ENCODE measurements at places on chromosomes 11 and 22.

GRCh38 chr11:115049796-115050195 is 371.5 kb downstream of the NXPE2 start:
- no peaks in the 10 kb centered on the region for H3K27me3 ChIP-seq
- no peaks in the 10 kb centered on the region for H3K4me1 ChIP-seq
- no peak for DNase-seq
- H3K27ac ChIP-seq = no peak overlapping the region

- no peak for DNase-seq
- no peaks in the 10 kb centered on the region for H3K27me3 ChIP-seq
- no peaks in the 10 kb centered on the region for H3K4me1 ChIP-seq
- H3K4me3 ChIP-seq = no peak overlapping the region
- no peak overlapping the region for H3K27ac ChIP-seq
Observed at GRCh38 chr11:78109081-78110015, 29.7 kb upstream of the NDUFC2 start.

DNA sequence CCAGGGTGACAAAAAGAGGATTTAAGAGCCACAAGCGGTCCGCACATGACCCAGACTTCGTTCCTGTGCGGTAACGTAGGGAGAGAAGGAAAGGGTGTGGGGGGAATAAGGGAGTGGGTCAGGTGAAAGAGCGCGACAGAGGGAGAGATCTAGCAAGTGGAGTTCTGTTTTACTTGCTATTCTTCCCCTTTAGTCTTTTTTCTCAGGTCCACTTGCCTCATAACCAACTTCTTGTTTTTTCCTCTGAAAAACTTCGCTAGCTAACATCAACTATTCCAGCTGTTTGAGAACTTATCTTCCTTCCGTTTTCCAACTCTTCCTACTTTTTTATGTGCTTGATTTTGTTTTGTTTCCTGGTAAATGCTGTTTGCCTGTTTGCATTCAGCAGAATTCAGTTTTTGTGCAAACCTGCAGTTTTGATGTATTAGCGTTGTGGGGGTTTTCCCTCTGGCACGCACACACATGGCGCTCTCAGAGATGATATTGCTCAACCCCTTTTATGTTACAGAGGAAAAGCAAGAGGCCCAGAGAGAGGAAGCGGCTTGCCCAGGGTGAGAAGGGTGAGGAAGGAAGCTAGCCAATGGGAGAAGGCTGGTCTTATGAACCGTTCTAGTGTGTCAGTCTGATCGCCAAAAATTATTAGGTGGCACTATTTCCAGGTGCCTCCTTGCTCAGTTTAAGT is 592 bp upstream of the CTSC start:
- H3K36me3 ChIP-seq = peaks cover 9% of the 10 kb centered on the region
- H3K27ac ChIP-seq = peak overlapping the region; percentile 70
- H3K4me1 ChIP-seq = no peaks in the 10 kb centered on the region
- peak overlapping the region; percentile 97 for H3K4me3 ChIP-seq

- H3K4me3 ChIP-seq = no peak overlapping the region
- H3K27ac ChIP-seq = no peak overlapping the region
- H3K36me3 ChIP-seq = no peaks in the 10 kb centered on the region
- H3K27me3 ChIP-seq = no peaks in the 10 kb centered on the region
- no peak for DNase-seq
Observed at GRCh38 chr22:37999640-38000272, 15.4 kb upstream of the SOX10 start.

DNA sequence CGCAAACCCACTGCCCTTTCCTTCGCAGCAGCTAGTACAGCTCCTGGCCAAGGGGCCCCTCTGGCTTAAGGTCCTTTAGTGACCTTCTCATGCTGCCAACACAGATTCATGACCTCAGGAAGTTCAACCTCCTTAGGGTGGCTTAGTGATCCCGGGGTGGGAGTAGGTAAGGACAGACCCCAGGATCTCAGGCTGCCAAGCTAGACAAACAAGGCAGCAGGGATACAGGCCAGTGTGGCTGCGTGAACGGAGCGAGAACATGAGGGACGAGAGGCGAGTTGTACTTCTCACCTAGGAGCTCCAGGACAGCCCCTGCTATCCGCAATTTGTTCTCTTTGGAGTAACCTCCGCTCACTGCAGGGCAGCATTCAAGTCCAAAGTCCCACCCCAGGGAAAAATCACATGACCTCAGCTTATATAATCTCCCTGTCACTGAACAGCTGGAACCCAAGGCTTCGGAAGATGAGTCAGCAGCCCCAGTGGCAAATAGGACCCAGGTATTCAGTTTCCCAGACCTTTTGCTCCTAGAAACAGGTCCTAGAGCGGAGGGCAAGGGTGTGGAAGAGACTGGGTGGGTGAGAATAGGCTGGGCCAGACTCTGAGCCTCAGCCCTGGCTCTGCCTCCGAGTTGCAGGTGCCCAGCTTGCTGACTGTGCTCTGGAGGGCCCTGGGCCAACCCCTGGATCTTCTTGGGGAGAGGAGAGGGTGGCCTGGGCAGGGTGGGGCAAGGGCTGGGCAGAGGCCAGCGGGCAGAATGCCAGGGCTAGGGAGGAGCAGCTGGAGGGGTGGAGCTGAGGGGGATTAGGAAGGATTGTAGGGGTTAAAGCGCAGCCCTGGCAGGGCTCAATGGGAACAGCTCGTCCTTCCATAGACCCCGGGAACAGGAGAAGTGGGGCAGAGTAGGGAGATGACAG is 13.1 kb downstream of the USP2 start:
- H3K27me3 ChIP-seq = peaks cover 22% of the 10 kb centered on the region
- H3K36me3 ChIP-seq = no peaks in the 10 kb centered on the region
- DNase-seq = no peak
- no peaks in the 10 kb centered on the region for H3K4me1 ChIP-seq

DNA sequence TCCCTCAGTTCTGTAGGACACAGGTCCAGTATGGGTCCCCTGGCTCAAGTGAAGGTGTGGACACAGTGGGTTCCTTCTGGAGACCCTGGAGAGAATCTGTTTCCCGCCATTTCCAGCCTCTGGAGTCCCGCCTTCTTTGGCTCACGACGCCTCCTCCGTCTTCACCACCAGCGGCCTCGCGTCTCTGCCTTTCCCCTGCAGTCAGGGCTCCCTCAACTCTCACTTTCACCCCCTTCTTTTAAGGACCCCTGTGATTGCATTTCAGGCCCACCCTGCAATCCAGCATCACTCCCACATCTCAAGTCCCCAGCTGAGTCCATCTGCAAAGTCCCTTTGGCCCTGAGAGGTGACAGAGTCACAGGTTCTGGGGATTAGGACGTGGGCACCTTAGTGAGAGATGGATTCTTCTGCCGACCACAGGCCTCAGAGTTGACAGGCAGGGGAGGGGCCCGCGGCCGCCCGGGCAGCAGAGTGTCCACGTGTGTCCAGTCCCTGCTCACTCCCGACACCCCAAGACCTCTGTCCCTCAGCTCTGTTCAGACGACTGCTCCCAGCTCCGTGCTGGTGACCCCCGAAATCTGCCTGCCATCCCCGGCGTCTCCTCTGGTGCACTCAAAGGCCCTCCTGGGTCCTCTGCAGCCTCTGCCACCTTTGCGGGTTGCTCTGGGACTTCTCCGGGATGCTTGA is 36.9 kb upstream of the KRTAP5-7 start:
- H3K36me3 ChIP-seq = peaks cover 82% of the 10 kb centered on the region
- H3K27me3 ChIP-seq = no peaks in the 10 kb centered on the region
- no peak for DNase-seq

DNA sequence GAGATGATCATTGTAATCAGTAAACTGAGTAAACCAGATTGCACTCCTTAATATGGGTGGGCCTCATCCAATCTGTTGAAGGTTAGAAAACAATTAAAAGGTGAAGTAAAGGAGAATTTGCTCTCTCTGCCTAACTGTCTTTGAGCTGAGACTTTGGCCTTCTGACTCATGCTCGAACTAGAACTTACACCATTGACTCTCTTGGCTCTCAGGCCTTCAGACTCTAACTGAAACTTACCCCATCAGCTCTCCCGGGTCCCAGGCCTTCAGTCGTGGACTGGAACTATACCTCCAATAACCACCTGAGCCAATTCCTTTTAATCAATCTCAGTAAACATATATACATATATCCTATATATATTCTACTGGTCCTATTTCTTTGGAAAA is 34.0 kb downstream of the LGR4 start:
- H3K4me3 ChIP-seq = no peak overlapping the region
- no peaks in the 10 kb centered on the region for H3K27me3 ChIP-seq
- no peak for DNase-seq

- no peak overlapping the region for H3K4me3 ChIP-seq
- no peaks in the 10 kb centered on the region for H3K36me3 ChIP-seq
- no peak overlapping the region for H3K27ac ChIP-seq
- no peaks in the 10 kb centered on the region for H3K27me3 ChIP-seq
- no peak for DNase-seq
- H3K4me1 ChIP-seq = no peaks in the 10 kb centered on the region
Observed at GRCh38 chr11:11567936-11568650, 53.7 kb downstream of the GALNT18 start.

GRCh38 chr11:106468086-106468485 is 390.6 kb downstream of the AASDHPPT start:
- no peak for DNase-seq
- H3K27ac ChIP-seq = no peak overlapping the region
- no peaks in the 10 kb centered on the region for H3K36me3 ChIP-seq
- no peaks in the 10 kb centered on the region for H3K4me1 ChIP-seq
- H3K4me3 ChIP-seq = no peak overlapping the region
- no peaks in the 10 kb centered on the region for H3K27me3 ChIP-seq

DNA sequence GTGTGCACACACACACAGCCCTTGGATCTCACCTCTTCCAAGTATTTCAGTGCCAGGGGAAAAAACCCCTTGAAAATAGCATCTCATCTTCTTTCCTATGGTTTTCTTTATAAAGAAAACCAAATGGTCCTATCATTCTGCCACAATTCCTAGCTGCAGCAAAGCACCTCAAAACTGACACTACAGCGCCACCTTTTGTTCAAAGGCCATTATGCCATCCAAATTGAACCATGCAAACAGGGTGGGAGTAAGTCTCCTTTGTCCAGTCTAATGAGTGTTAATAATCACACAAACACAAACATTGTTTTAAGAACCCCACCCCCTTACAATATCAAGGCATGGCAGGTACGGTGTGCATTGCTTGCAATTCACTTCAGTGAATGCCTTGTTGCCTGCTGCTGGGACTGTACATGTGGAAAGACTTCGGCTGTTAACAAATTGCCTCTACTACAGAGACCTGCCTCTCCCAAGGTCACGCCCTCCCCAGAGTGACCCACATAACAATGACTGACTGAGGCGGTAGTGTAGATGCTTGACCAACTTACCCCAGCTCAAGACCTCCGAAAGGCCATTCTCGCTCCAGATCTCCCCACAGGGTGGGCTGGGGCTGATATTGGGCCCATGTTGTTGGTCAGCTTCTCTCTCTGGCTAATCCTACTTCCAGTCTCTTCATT is 31.7 kb downstream of the FAM181B start:
- DNase-seq = peak; percentile 4
- no peak overlapping the region for H3K27ac ChIP-seq
- H3K4me3 ChIP-seq = no peak overlapping the region
- H3K36me3 ChIP-seq = no peaks in the 10 kb centered on the region
- no peaks in the 10 kb centered on the region for H3K4me1 ChIP-seq

DNA sequence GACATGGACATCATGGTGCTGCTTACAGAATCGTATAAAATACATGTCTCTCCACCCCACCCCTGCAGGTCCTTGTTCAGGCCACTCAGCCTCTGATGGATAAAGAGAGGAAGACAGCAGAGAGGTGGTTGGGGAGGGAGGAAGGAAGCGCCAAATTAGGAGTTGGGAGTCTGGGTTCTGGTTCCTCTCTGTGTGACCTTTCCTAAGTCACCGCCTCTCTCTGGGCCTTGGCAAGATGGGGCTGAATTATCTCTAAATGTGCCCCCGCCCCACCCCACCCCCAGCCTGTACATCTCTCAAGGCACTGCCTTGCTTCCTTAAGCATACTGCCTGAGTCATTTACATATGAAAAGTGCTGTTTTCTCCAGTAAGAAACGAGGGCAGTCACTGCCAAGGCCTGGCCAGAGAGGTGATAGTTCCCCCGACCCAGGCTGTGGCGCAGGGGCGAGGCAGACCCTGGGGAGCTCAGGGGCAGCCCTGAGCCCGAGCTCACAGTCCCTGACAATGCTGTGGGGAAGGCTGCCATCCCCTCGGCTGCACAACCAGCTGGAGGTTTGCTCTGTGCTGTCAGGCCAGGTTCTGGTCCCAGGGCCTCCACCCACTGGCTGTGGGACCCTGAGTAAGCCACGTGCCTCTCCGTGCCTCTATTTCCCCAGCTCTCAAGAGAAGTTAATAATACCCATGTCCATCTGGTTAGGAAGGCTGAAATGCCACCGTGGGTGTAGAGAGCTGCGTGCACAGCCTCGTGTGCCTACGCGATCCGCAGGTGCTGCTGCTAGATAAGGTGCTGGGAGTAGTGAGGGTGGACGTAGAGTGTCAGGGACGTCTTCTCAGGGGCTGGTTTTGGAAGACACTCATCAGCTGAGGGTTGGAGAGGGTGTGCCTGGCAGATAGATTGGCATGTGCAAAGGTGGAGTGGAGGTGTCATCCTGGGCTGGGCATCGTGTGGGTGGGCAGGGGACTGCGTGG is 55.3 kb downstream of the CACNA1I start:
- no peak for DNase-seq
- H3K27me3 ChIP-seq = no peaks in the 10 kb centered on the region
- H3K27ac ChIP-seq = no peak overlapping the region

GRCh38 chr11:62539238-62539925 is 7.2 kb downstream of the AHNAK start:
- peaks cover 54% of the 10 kb centered on the region for H3K4me1 ChIP-seq
- peaks cover 20% of the 10 kb centered on the region for H3K36me3 ChIP-seq
- no peaks in the 10 kb centered on the region for H3K27me3 ChIP-seq

GRCh38 chr11:125091247-125091876 is 20.1 kb downstream of the TMEM218 start:
- no peaks in the 10 kb centered on the region for H3K27me3 ChIP-seq
- no peak overlapping the region for H3K27ac ChIP-seq
- H3K4me1 ChIP-seq = no peaks in the 10 kb centered on the region
- no peak overlapping the region for H3K4me3 ChIP-seq

- no peaks in the 10 kb centered on the region for H3K36me3 ChIP-seq
- peak overlapping the region; percentile 75 for H3K27ac ChIP-seq
- peak; percentile 76 for DNase-seq
- no peaks in the 10 kb centered on the region for H3K27me3 ChIP-seq
Observed at GRCh38 chr11:9613118-9613829, 39.8 kb downstream of the WEE1 start.

- no peak for DNase-seq
- no peaks in the 10 kb centered on the region for H3K36me3 ChIP-seq
- H3K27ac ChIP-seq = peak overlapping the region; percentile 16
- no peaks in the 10 kb centered on the region for H3K27me3 ChIP-seq
Observed at GRCh38 chr22:41828516-41828915, 4.4 kb upstream of the SREBF2 start.

- DNase-seq = no peak
- H3K27ac ChIP-seq = no peak overlapping the region
- no peaks in the 10 kb centered on the region for H3K27me3 ChIP-seq
- H3K4me1 ChIP-seq = no peaks in the 10 kb centered on the region
Observed at GRCh38 chr22:29096736-29097669, 24.2 kb downstream of the KREMEN1 start.

Measured in naive thymus-derived CD4-positive, alpha-beta T cell (primary cell).